ENCODE measurements at places on chromosomes 16 and 17.

DNA sequence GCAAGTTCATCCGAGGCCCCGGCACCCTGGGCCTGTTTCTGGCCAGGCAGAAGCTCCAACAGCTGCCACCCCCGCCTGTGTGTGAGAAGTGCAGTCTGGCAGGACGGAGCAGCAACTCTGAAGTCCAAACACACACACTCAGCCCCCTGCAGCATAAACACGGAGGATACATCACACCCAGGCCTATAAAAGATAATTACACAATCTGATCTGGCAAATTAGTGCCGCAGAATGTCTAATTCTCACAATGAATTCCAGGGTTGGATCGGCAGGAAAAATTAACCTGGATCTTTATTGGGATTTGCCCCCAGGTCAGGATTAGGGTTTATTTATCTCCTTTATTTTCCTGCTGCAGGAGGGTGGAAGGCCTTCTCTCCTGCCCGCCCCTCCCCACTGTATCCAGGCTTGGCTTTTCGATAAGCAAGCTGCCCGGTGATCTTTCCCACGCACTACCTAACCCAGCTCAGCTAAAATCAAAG lies 311.4 kb downstream of the SOX9 start:
- DNase-seq = no peak

- DNase-seq = no peak
Measured at GRCh38 chr16:55557186-55557585, 9.3 kb upstream of the CAPNS2 start.

GRCh38 chr16:20743591-20743990 lies 2.0 kb upstream of the THUMPD1 start:
- DNase-seq = no peak

- DNase-seq = no peak
Measured at GRCh38 chr16:80142281-80142680, 398.5 kb upstream of the DYNLRB2 start.

- DNase-seq = no peak
Measured at GRCh38 chr16:58418601-58419000, 26.3 kb downstream of the GINS3 start.

DNA sequence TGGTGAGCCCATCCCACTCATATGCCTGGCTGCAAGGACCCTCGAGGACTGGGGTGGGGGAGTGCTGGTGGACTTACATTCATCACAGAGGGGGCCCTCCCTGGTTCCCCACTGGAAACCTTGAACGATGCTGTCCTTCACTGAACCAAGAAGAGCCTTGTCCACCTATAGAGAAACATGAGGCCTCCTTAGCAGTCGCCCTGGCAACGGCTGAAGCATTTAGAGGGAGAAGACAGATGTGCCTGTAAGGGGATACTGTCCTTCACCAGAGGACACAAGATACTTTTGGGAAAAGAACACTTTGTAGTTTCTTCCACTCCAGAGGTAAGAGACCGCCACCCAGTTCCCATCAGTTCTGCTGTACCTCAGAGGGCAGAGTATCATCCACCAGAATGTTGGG lies 6.5 kb downstream of the HIGD1B start:
- no peak for DNase-seq

DNA sequence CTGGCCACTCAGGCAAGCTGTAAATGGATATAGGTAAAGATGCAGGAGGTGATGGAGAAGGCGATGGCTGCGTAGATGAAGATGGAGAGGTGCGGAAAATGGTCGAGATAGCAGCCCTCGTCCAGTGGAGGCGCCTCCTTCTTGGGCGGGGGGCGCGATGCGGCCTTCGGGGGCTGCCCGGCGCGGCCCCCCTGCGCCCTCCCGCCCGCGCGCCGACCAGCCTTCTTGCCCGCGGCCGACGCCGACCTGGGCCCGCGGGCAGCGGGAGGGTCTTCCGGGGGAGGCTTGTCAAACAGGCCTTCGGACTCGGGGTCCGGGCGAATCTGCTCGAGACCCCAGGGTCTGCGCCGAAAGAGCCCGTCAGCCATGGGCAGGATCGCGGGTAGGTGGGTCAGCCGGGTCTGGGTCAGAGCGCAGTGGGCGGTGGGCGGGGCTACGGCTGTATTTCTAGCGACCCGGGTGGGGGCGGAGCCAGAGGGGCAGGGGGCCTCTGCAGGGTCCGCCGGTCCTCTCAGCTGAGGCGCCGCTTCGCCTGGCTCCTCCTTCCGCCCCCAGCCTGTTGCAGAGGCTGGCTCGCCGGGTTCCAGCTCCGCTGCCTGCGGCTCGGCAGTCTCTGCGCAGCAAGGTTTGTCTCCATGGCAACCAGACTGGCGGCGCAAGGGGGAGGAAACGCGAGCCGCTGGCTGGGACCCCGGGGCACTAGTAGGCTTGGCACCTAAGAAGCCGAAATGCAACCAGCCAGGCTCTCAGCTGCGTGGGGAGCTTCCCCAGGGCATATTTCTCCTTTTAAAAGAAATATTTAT lies 14.4 kb downstream of the MIS12 start:
- DNase-seq = peak; percentile 99

- DNase-seq = no peak
Measured at GRCh38 chr16:87953308-87954215, 2.3 kb downstream of the BANP start.

DNA sequence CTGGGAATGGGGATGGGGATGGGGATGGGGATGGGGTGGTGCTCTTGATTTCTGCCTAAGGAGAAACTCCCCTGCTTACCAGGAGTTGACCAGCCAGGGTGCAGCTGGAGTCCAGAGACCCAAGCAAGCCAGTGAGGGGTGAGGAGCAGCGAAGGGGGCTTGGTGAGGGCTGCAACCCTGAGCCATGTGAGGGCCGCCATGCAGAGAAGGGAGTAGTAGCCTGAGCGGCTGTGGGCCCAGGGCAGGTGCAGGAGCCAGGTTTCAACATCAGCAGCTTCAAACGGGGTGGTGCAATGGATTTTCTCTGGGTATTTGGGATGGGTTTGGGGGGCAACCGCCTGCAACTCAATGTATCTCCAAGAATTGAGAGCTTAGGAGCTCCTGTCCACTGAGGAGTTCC lies 35.2 kb downstream of the COX4I1 start:
- DNase-seq = no peak

- DNase-seq = peak; percentile 100
Measured at GRCh38 chr17:40417609-40418427, at the start of gene TOP2A. Gene TOP2A (minus strand): TSS chr17:40417896. CDS start chr17:40417791, 105 bp downstream.

DNA sequence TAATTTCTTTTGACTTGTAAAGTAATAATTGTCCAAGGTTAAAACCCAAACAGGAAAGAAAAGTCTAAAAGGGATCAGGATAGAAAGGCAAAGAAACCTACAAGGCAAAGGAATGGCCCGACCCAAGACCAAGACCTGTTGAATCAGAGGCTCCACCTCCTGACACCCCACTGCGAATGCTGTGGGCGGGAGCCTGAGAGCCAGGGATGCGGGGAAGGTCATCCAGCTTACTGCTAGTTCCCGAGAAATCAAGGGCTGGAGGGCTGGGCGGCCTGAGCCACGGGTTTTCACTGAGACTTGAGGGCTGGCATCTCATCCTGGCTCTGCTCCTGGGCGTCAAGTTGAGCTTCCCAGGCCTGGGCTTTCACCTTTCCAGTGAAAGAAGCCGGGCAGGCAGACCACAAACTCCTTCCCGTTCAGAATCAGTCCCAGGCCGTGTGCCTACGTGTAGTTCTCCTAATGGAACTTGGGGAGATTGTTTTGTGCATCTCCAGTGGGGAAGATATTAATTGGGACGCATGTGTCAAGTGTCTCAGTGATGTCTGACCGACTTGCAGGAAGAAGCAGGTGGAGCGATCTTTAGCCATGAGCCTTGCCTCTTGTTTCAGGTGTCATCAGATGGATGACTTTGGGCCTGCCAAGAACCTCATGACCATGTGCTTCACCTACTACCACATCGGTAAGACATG lies 36.9 kb downstream of the CIBAR2 start:
- DNase-seq = no peak

DNA sequence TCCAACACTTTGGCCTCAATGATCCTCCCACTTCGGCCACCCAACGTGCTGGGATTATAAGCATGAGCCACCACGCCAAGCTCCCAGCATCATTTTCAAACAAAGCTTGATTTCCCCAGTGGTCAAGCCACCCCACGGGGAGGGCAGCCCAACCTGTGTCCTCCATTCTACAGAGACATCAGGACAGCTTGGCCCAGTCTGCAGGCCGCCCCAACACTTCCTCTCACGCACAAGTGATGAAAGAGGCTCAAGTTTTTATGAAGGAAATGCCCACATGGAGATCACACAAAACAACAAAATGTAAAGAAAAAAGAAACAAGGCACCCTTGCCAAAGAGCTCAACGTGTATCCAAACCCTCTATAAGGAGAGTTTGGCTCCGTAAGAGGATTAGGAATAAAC lies 112.4 kb downstream of the XYLT1 start:
- DNase-seq = no peak

GRCh38 chr16:51773071-51773890 lies 622.2 kb upstream of the SALL1 start:
- DNase-seq = peak; percentile 51

GRCh38 chr17:36534840-36535668 lies at the start of the genes MYO19 and PIGW:
Gene MYO19 (minus strand): TSS chr17:36534868. CDS start chr17:36532538, 2,330 bp downstream.
Gene PIGW (plus strand): TSS chr17:36534987. CDS start chr17:36537102, 2,115 bp downstream.
- peak; percentile 96 for DNase-seq

DNA sequence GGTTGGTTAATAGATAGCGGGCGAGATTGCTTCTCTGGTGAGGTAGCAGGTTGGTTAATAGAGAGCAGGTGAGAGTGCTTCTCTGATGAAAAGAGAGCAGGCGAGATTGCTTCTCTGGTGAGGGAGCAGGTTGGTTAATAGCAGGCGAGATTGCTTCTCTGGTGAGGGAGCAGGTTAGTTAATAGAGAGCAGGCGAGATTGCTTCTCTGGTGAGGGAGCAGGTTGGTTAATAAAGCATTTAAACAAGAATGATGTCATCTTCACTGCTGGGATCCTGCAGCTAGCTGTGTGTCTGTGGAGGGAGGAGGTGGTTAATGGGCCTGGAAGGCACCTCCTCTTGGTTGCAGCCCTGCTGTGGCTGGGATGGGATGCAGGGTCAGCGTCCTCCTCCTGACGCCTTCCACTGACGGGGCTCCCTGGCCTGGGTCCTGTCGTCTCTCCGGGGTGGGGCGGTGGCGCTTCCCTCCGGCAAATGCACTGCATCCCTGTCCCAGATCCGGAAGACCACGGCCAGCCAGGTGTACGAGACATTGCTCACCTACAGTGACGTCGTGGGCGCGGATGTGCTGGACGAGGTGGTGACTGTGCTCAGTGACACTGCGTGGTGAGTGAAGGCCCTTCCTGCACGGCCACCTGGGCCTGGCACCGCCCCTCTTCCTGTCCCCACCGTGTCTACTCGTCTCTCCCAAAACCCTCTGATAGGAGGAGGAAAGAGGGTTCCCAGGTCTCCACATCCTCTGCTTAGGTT lies 99.2 kb upstream of the ZNF750 start:
- DNase-seq = peak; percentile 17

GRCh38 chr17:56499799-56500388 lies 93.6 kb upstream of the NOG start:
- no peak for DNase-seq

GRCh38 chr17:38912221-38912813 lies 13.1 kb upstream of the LASP1NB start:
- no peak for DNase-seq

GRCh38 chr17:2692781-2693135 lies 18.8 kb downstream of the CLUH start:
- no peak for DNase-seq

GRCh38 chr17:17635126-17635525 lies 43.6 kb upstream of the PEMT start:
- DNase-seq = no peak

DNA sequence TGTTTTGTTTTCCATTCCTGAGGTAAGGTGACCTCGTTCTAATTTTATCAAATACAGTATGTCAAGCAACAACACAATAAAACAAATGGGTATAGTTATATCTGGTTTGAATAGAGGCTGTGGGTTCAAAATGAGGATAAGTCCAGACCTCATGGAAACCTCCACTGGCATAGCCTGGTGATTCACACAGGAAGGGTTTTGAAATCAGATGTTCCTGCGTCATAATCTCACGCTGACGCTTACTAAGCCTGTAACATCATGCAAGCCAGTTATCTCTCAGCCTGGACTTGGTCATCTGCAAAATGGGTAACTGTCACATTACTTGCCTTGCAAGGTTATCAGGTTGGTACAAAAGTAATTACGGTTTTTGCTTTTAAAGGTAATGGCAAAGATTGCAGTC lies 1056.3 kb upstream of the EEF2KMT start:
- DNase-seq = no peak

DNA sequence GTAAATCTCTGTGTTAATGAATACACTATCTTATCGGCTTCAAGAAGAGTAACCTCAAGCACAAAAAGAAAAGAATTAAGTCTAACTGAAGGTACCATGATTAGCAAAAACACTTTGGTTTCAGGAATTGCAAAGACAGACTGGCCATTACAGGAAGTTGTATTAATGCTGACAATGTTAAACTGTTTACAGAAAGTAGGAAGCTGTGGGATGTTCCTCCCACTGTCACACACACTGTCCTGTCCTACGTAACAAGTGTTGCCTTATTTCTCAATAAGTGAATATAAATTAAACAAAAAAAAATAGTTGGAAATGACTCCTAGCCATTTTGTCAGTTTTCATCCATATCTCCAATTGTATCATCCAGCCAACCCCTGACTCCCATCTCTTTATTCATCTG lies 8.6 kb downstream of the GNA13 start:
- no peak for DNase-seq

DNA sequence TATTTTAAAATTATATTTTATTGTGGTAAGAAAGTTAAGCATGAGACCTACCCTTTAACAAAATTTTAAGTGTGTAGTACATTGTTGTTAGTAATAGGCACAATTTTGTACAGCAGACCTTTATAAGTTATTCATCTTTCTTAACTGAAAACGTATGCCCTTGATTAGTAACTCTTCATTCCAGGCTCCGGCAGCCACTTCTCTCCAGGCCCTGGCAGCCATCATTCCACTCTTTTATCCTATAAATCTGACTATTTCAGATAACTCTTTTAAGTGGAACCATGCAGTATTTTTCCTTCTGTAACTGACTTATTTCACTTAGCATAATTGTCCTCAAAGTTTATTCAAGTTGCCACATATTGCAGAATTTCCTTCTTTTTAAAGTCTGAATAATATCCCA lies 348.2 kb downstream of the CDH11 start:
- DNase-seq = no peak

- no peak for DNase-seq
Measured at GRCh38 chr17:72110231-72110941, 10.4 kb upstream of the SOX9 start.

GRCh38 chr16:22638393-22639206 lies 127.9 kb downstream of the NPIPB5 start:
- no peak for DNase-seq

DNA sequence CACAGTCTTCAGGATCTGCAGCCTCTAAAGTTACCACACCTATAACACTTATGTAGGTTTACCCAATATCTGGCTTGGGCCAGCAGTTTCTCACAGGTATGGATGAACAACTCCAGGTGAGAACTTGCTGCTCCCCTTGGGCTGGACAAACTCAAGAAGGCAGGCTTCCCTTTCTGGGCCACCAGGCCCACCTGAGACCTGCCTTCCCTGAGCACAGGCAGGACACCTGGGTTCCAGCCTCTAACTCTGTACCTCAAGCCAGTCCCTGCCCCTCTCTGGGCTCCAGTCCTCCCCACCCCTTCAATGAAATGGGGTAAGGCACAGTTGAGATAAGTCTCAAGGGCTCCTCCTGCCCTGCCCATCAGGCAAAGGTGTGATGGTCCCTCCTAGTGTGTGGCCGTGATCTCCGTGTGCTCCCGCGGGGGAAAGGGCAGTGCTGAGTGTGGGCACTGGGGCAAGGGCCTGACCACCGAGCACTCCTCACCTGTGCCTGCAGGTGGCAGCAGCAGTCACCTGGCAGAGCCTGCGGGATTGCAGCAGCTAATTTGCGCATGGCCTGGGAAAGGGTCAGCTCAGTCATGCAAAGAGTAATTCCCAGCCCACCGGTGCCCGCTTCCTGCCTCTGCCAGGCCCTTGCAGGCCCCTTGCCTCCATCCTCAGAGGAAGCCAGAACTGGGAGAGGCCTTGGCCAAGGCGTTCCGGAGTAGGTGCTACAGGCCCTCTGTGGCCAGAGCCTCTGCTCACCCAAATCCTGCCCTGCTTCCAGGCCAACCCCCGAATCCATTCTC lies 28.2 kb upstream of the ADGRG1 start:
- no peak for DNase-seq
